ENCODE measurements at places on chromosomes 1 and 21.

- DNase-seq: no peak
These were observed 42.8 kb downstream of the CNN3 start for GRCh38 chr1:94884106-94884505.

DNA sequence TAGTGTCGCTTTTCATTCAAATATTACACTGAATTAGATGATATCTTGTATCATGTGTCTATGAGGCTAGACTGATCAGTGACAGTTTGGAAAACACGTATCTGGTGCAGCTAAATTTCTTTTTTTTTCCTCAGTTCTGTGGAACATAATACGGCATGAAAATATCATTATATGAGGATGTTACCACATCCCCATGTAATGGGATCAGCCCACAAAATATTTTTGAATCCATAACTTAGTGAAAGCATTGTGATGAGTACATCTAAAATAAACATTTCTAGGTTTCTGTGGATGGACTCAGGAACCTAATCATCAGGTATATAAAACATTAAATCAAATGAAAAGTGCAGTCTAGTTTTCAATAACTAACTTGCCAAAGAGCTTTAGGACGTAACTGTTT, 356.3 kb downstream of the USP25 start:
- no peak for DNase-seq

- no peak for DNase-seq
These were observed 75.8 kb upstream of the MCOLN3 start for GRCh38 chr1:85124091-85124490.

DNA sequence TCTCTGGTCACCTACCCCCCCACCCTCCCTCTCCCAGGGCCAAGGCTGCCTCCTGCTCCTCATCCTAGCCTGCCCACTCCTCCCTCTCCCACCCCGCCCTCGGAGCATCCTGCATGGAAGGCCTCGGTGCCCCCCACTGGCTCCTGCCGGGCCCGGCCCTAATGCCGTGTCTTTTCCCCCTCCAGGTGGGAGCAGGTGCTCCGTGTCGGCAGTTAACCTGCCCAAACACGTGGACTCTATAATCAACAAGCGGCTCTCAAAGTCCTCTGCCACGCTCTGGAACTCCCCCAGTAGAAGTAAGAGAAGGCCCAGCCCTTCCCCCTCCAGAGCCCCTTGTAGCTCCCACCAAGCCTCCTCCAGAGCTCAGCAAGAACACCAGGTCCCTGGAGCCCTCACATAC, 18.8 kb downstream of the MAP7D1 start:
- no peak for DNase-seq

DNA sequence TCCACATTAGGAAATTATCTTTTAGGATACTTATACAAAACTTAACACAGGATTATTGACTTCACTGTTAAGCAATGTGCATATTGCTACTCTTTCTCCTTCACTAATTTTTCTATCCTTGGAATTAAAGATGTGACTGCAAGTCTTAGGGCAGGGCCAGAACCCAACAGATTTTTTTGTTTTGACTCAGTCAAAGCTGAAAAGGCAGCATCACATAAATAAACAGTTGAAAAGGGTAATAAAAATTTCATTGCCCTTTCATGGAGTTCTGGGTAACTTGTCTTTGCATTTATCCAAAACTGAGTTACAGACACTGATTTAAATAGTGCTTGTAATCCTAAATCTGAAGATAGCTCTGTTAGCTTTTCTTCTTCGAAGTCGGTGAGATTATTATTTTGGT, 1.9 kb upstream of the TMEM35B start:
- DNase-seq: no peak

Measured in activated CD4-positive, CD25-positive, alpha-beta regulatory T cell (primary cell).